ENCODE measurements at places on chromosomes 3 and 15.
A peak's percentile ranks its signal among the peaks of the same experiment; 100 is the strongest.

DNA sequence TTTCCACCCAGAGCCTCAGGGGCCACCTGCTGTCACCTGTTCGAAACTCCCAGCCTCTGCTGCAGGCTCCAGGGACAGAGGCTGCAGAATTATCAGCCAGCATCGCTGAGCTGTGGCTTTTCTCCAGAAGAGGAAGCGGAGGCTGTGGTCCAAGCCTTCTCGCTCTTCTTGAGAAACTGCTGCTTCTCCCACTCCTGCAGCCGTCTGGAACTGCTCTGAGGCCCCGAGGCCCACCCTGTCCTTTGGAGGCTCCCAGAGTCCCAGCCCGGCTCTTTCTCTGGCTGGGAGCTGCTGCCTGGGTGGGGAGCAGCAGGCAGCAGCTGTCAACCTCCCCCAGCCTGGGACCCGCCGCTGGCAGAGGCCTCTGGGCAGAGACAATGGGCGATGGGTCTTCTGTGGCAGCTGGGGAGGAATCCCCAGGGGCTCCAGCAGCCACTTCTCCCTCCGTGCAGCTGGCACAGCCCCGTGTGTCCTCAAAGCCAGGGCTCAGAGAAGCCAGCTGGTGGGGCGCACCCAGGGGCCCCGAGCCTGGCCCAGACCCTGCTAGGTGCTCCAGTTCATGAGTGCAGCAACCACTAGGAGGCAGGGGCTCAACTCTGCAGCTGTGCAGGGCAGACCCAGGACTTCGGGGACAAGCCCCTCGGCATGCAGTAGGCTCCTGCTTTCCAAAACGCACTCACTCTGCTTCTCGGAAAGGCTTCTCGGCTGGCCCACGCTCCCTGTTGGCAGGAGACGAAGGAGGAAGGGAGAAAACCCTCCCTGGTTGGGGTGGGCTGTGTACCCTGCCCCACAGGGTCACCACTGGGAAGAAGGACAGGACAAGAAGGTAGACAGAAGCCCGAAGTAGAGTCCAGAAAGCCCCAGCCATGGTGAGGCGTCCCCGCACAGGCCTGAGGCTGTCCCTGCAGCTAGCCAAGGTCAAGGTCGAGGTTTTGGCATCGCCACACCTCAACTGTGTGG lies 49.9 kb upstream of the FURIN start:
- DNase-seq = peak; percentile 50

GRCh38 chr3:3221528-3221927 lies 42.0 kb upstream of the CRBN start:
- DNase-seq = no peak

GRCh38 chr3:16481546-16481897 lies 32.0 kb downstream of the RFTN1 start:
- no peak for DNase-seq

- DNase-seq = peak; percentile 77
Observed at GRCh38 chr3:183824761-183825455, 469 bp downstream of the MAP6D1 start.

GRCh38 chr15:41773729-41774061 lies 589 bp upstream of the MAPKBP1 start:
- no peak for DNase-seq

DNA sequence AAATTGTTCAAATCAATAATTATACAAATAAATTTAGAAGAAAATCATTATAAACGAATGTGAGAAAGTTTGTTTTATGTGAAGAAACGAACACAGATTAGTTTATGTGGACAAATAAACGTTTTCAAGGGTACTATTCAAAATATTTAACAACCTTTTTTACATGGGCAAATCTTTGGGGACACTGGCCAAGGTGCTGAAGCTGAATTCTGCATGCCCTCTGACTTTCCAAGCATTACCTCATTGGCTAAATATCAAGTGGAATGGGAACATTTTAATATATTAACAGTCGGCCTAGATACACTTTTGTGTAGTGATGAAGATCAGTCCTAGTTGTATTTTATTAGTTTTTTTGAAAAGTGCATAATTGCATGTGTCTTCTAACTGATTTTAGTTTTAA lies 636.4 kb upstream of the DPPA4 start:
- no peak for DNase-seq

- DNase-seq = no peak
Observed at GRCh38 chr3:64552966-64553365, 134.8 kb downstream of the ADAMTS9 start.

DNA sequence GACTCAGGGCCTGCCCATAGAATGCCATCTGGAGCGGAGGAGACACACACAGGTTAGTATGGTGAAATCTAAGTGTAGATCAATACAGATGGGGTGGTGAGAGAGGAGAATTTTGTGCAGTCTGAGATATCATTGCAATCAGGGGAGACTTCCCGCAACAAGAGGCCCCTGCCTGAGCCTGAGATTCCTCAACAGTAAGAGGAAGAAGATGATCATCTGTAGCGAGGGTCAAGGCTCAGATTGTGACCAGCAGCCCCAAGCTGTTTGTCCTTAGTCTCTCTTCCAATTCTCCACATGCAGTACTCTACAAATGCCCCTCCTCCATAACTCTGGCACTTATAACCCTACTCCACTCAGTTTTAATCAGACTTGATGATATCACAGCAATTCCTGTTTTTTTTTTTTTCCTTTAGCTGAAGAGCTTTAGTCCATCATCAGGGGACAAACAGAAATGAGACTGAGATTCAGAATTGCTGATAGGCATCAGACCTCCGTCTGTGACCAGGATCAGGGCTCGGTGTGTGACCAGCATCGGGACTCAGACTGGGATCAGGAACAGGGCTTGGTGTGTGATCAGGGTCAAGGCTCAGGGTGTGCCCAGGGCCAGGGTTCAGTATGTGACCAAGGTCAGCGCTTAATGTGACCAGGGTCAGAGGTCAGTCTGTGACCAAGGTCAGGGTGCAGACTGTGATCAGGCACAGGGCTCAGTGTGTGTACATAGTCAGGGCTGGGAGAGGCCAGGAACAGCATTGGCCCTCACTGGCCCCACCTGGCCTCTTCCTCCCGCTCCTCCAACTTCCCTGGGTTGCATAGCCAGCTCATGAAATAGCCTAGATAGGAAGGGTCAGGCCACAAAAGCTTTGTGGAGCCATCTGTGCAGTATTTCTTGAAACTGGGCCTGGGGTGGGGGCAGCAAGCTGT lies 14.1 kb downstream of the LOXL1 start:
- no peak for DNase-seq

DNA sequence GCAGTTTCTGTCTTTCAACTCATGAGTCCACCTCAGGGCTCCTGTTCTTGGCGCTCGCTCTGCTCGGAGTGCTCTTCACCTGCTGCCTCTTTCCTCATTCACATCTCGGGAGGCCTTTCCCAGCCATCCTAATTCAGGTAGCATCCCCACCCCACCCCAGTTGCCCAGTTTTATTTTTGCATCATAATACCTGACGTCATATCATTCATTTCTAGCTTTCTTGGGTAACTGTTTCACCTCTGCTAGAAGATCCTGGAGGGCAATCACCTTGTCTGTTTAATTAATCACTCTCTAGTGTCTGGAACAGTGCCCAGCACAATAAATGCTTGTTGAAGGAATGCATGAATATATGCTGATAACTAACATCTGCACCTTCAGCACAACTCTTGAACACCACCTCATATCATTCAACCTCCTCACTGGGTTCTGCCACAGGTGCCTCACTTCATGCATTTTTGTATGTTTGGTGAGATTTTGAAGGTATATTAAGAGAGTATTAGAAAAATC lies 7.6 kb downstream of the NUSAP1 start:
- no peak for DNase-seq

- no peak for DNase-seq
Observed at GRCh38 chr3:197847866-197848401, 56.9 kb downstream of the LRCH3 start.

GRCh38 chr3:186785495-186786018 lies 2.2 kb downstream of the EIF4A2 start:
- DNase-seq = no peak

DNA sequence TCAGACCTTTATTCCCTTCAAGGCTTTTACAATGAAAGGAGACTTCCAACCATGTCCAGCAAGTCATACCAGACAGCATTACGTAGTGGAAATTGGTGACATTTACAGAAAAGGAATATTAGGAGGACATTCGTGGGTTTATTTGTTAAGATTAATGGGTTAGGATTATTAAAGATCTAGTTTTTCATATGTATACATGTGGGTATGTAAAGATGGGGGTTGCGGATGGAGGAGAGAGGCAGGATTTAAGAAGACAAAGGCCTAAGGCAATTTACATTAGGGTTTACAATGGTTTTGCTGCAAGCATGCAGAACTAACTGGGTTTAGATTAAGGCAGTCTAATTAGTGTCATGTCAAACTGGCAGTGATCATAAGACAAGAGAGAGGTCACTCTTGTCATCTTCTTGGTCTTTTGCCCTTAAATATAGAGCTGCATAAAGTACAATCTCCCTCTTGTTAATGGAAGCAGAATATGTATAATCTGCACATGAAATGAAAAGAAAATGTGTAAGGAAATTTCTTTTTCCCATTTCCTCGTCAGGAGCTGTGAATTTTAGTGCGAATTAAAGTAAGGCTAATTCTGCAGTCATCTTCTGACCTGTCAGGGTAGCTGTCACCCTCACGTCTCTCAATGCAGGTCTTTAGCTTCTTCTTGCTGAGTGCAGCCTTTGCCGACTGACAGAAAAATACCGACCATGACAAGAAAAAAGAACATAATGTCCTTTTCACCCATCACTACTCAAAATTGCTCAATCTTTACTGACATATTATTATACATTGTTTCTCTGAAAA lies 258.9 kb upstream of the MEIS2 start:
- DNase-seq = peak; percentile 42

- DNase-seq = peak; percentile 73
Observed at GRCh38 chr15:80059786-80060355, 395 bp downstream of the ZFAND6 start.

- no peak for DNase-seq
Observed at GRCh38 chr15:90845201-90845949, 23.0 kb upstream of the FURIN start.

DNA sequence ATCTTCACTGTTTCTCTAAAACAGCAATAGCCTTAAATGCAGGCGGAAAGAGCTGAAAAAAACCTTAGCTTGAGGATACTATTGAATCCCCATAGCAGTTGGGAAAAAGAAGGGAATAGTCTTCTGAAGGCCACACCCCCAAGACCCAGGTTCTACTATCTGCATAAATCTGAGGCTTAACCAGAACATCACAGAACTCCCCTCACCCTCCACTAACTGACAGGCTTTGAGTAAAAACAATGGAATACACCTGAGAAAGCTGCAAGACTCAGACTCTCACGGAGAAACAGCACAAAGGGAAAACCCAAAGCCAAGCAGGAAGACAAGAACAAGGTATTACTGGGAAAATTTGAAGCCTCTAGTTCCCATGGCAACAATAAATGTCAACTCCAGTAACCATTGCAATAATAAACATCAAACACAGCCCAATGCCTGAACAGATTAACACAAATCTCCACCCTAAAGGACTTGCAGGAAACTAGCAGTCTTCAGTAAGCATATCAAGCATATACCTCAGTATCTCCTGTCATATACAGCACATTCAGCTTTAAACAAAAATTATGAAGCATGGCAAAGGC lies 56.4 kb downstream of the TMCC1 start:
- peak; percentile 30 for DNase-seq

DNA sequence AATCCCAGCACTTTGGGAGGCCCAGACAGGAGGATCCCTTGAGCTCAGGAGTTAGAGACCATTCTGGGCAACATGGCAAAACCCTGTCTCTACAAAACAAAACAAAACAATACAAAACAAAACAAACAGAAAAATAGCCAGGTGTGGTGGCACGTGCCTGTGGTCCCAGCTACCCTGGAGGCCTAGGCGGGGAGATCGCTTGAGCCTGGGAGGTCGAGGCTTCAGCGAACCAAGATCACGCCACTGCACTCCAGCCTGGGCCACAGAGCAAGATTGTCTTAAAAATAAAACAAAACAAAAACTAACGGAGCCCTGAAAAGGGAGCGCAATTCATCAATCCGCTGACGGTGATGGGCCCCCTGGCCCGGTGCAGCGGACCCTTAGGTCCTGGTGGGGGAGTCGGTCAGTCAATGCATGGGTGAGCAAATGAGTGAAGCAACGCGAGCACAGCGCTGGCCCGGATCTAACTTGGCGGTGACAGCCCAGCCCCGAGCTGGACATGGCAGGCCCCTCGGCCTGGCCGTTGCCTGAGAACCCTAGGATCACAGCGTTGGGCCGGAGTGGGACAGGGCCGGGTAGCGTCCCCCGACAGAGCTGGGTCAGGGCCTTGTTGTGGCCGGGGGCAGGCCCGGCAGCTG lies 52.4 kb upstream of the BLM start:
- peak; percentile 88 for DNase-seq

- no peak for DNase-seq
Observed at GRCh38 chr3:128408693-128409623, 57.7 kb downstream of the DNAJB8 start.

- no peak for DNase-seq
Observed at GRCh38 chr3:156628836-156629618, 45.4 kb upstream of the TIPARP start.

- no peak for DNase-seq
Observed at GRCh38 chr3:129855170-129855831, 38.2 kb downstream of the TMCC1 start.

- no peak for DNase-seq
Observed at GRCh38 chr3:64625381-64625780, 62.4 kb downstream of the ADAMTS9 start.

GRCh38 chr3:105862217-105862616 lies 6.6 kb downstream of the CBLB start:
- DNase-seq = no peak

GRCh38 chr3:56413911-56414310 lies 54.4 kb downstream of the ERC2 start:
- no peak for DNase-seq

- DNase-seq = peak; percentile 85
Observed at GRCh38 chr3:24495326-24495994, 810 bp upstream of the THRB start.

GRCh38 chr3:59572106-59572505 lies 522.3 kb upstream of the CFAP20DC start:
- DNase-seq = no peak

- peak; percentile 93 for DNase-seq
Observed at GRCh38 chr3:129627350-129628168, 21.1 kb upstream of the PLXND1 start.

GRCh38 chr3:42254566-42254965 lies 11.4 kb downstream of the CCK start:
- no peak for DNase-seq

DNA sequence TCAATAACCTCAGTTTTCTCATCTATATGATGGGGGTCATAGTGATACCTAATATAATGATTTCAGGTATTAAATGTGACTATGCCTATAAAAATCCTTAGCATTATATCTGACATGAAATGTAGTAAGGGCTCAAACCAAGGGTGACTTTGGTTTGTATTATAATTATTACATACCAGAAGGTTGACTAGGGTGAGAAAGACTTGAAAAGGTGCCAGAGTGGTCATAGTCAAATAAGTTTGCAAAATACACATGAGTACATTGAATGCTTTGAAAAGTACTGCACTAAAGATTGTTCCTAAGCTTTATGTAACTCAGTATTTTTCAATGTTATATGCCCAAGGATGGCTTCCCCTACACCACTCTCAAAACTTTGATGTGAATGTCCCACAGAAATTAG lies 297.2 kb downstream of the ARPP21 start:
- no peak for DNase-seq

DNA sequence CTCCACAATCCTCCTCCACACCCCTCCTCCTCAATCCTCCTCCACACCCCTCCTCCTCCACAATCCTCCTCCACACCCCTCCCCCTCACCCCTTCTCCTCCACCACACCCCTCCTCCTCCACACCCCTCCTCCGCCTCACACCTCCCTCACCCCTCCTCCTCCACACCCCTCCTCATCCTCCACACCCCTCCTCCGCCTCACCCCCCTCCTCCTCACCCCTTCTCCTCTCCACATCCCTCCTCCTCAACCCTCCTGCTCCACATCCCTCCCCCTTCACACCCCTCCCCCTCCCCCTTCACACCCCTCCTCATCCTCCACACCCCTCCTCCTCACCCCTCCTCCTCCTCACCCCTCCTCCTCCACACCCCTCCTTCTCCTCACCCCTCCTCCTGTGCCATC lies 69.8 kb upstream of the BLM start:
- DNase-seq = no peak
